Esophagus mucosa (tissue), 1 donor: ENCODE measurements at places on chromosomes 3 and 15. TPM values are rescaled to one million over a fixed set of nuclear protein-coding genes. Genes with fewer than 3 reads are reported as not detected.

SLC22A14 gene
- total RNA-seq, result 0.24 TPM

CLEC3B gene
- total RNA-seq, result 3.1 TPM

RLBP1 gene
- total RNA-seq, result not detected

HTR3E gene
- not detected for total RNA-seq

GOLGA8S gene
- total RNA-seq, result 0.24 TPM

MAP1A gene
- total RNA-seq, result 0.76 TPM

DNAJB8 gene
- not detected for total RNA-seq

- ATAC-seq, result no peak
Observed at GRCh38 chr3:196604548-196604947, 34.9 kb upstream of the NRROS start.

GRCh38 chr15:83928392-83928734, 274.4 kb downstream of the ADAMTSL3 start:
- ATAC-seq, result no peak

GRCh38 chr3:55937301-55937700, 450.2 kb upstream of the WNT5A start:
- ATAC-seq, result no peak

- peak; percentile 90 for ATAC-seq
Observed at GRCh38 chr15:79863886-79864285, 32.9 kb downstream of the MTHFS start.

GRCh38 chr15:42725331-42725903, 11.5 kb downstream of the CDAN1 start:
- ATAC-seq, result no peak

DNA sequence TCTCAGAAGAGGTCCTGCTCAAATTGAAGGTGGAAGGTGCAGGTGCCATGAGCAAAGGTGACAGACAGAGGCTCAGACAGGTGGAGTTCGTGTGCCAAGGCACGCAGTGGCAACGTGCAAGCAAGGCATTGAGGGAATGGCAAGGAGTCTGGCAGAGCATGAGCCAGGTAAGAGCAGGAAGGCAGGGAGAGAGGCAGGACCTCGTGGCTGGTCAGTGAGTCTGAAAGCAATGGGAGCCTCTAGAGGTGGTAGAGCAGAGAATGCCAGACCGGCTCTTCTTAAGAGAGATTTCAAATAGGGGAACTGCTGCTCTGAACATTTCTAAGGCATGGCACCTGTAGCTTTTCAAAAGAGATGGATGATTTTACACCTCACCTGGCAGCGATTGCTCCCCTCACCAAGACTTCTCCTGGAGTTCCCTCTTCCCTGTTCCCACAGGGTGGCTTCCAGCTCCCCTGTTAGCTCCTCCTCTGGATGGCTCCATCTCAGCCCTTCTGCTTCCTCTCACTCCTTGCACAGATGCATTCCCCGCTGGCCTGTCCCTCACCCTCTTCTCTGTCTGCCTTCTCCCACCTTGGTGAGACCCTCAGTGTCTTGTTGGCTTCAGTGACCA, 2.7 kb downstream of the MYO5C start:
- no peak for ATAC-seq

GRCh38 chr15:101255615-101256241, 3.9 kb upstream of the CHSY1 start:
- no peak for ATAC-seq

DNA sequence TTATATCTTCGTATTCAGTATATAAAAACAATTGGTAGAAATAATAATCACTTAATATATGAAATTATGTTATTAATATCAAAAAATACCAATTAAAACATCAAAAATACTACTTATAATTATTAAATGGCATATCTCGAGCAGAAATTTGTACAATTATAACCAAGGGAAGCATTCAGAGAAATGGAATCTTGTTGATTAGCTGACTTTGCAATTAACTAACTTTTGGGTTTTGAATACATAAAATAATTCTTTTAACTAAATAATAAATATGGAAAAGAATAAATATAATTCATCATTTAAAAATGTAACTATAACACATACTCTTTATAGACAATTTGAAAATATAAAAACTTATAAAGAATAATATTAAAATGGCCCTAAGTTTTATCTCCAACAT, 160.2 kb upstream of the LRRN1 start:
- no peak for ATAC-seq

GRCh38 chr3:128585189-128585588, 65.4 kb downstream of the RPN1 start:
- no peak for ATAC-seq

DNA sequence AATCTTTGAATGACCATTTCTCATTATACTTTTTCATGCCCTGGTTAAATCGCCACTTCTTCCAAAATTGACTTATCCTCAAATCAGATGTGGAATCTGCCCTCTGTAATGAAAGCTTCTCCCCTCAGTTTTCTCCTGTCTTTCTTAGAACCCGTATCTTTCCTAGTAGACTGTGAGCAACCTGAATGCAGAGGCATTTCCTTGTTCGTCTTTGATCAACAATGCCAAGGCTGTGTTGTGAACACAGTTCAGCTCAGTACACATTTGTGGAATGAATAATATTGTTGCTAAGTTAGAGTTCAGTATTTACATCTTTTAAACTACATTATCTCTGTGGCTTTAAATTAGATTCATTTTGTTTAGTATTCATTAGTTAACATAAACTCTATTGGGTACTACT, 123.3 kb downstream of the TPRG1 start:
- ATAC-seq, result no peak

DNA sequence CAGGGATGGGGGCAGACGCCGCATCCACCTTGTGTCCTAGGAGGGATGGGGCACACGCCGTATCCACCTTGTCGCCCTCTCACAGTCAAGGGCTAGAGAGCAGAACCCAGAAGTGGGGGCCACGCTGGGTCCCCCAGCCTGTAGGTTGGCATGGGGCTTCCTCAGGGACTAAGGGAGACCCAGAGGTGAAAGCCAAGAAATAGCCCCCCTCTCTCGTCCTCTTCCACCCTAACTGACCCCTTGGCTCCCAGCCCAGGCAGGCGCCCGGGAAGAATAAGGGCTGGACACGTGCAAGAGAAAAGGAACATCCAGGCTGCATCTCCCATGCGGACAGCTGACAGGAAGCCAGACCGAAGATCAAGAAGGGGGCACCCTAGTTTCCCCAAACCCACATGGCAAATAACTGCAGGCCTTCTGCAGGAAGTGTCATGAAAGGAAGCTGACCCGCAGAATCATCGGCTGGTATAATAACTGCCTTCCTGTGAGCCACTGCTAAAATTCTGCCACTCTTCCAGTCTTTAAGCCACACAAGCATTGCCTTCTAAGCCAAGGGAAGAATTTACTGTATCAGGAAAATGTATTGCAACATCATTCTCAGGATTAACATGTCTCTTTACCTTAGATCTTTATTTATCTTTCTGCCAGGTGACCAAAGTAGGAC, 38.5 kb upstream of the TFRC start:
- peak; percentile 24 for ATAC-seq

GRCh38 chr3:70770650-70771049, 458.2 kb upstream of the MDFIC2 start:
- peak; percentile 73 for ATAC-seq
